Activated naive CD4-positive, alpha-beta T cell treated with Interleukin-2 at 50 U/mL for 16 hours (primary cell): ENCODE measurements at places on chromosomes 1 and 21.

DNA sequence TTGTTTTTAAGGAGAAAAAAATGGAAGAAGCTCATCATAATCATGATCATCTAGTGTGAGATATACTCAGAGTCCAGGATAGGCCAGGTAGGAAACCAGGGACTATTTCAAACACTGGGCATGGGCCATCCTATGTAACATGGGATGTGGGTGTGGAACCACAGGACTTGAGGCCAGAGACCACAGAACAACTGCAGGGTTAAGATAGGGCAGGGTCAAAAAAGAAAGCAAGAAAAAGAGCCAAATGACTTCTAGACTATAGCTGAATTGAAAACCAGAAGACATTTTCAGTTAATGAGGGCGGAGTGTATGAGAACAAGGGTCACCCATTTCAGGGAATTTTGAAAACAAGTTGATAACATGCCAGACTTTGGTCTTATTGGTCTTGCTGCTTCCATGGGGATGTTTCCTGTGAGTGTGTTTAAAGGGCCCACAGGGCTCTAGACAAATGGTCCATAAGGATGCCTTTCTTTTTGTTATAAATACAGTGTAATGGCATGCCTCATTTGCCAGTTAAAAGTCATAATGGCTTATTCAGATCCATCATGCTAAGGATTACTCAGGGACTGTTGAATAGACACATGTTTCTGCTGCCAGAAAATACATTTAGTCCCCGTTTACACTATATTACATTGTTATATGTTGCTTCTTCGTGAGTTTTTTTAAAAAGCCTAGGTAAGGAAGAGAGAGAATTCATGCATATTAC is 182.0 kb upstream of the C21orf91 start:
- no peak for DNase-seq

DNA sequence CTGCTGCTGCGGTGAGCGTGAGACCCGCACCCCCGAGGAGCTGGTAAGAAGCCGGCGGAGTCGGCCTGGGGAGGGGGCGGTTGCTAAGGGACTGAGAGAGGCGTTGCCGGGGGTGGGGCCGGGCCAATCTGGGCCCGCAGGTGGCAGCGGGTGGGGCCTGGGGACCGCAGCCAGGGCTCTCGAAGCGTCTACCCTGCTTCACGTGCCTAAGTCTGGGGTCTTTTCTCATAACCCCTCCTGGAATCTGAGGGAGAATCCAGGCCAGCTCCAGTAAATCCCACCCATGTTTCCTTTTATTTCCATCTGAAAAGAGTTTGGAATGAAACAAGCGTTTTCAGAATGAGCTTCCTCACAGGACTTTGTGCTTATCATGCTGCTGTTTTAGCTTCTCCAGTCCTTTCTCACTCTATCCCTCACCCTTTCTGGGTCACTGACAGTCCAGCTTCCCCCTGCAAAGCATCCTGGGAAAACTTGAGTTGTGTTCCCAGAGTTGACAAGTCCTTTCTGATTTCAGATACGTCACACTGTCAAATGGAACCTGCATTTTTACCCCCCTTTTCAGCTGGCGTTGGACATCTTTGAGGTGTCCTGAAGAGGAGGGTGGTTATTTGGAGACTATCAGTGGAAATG is 431 bp downstream of the CLCN6 start:
- DNase-seq = no peak

GRCh38 chr1:41158966-41159365 is 83.1 kb downstream of the SCMH1 start:
- no peak for DNase-seq

GRCh38 chr1:20123722-20124455 is 4.6 kb upstream of the PLA2G2D start:
- DNase-seq = no peak

DNA sequence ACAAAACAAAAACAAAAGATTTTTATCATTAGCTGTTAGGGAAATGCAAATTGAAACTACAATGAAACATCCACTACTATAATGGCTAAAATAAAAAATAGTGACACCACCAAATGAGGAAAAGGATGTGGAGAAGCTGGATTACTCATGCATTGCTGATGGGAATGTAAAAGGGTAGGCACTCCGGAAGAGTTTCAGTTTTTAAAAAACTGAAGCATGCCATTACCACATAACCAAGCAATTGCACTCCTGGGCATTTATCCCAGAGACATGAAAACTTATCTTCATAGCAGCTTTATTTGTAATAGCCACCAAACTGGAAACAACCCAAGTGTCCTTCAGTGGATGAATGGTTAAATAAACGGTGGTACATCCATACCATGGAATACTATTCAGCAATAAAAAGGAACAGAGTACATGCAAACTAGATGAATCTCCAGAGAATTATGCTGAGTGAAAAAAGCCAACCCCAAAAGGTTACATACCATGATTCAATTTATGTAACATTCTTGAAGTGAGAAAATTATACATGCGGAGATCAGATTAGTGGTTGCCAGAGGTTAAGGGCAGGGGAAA is 14.5 kb upstream of the CFAP298 start:
- DNase-seq = no peak

DNA sequence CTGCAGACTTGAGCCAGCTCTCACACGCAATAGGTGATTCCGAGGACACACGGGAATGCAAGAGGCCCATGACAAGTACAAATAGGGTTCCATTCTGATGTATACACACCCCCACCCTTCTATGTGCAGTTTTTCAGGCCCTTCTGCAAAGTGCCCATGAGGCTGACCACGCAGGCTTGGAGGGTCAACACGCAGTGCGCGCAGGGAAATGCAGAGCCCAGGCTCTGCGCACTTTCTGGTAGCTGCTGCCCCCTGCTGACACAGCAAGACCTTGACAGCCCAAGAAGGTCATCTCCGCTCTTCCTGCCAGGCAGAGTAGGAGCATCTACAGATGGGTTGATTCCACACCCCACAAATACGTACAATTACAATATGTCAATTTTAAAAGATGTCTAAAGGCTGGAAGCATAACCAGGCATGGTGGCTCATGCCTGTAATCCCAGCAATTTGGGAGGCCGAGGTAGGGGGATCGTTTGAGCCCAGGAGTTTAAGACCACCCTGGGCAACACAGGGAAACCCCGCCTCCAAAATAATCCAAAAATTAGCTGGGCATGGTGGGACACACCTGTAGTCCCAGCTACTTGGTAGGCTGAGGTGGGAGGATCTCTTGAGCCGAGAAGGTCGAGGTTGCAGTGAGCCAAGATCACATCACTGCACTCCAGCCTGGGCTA is 18.5 kb downstream of the SH3BP5L start:
- peak; percentile 38 for DNase-seq

- no peak for DNase-seq
These were observed 115.4 kb downstream of the DMRTB1 start for GRCh38 chr1:53574621-53575020.

DNA sequence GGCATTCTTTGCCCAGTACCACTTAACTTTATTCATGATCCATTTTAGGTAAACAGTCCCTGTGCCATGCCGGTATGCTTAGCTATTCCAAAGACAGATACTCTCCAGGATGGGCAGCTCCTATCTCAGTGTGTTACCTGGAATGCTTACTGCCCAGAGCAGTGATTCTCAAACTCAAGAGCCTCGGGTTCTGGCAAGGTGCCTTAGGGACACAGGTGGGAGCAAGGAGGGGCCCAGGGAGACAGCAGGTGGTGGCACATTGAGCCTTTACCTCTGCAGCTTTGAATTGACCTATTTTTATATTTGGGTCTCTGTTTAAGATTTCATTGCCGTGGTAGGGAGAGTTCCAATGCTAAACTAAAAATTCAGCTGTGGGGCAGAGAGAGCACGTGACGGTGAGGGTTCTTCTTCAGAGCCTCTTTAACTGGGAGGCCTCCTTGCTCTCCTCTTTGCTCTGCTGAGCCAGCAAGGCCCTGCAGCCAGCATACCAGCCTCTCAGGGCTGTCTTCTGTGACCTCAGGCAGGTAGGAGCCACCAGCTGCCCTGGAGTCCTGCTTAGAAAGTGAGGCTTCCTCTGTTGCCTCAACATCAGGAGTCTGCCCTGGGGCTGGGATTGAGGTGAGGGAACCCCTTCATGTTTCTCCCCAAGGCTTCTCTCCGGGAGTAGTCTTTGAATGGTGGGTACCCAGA is 20.2 kb downstream of the PHGDH start:
- DNase-seq = no peak

GRCh38 chr1:216054600-216054999 is 368.6 kb downstream of the USH2A start:
- DNase-seq = no peak
